Coronary artery (tissue), 2 donors: ENCODE measurements at places on chromosomes 3 and 15.

DNA sequence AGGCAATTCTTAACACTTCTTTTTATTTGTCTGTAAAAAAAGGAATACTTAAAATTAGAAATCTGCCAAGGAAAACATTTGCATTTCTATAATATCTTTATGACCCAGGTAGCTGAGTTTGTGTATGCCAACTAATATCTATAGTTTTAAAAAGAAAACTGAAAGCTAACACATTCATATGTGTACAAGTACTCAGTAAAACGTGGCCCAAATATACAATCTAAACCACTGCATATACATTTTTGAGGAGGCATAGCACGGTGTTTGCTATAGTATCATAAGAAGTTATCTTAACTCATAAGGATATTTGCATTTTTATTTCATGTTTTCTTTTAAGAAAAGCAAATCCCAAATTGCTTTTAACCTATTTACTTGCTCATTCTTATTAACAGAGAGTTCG is 172.7 kb downstream of the ZBTB20 start:
- no peak for DNase-seq

DNA sequence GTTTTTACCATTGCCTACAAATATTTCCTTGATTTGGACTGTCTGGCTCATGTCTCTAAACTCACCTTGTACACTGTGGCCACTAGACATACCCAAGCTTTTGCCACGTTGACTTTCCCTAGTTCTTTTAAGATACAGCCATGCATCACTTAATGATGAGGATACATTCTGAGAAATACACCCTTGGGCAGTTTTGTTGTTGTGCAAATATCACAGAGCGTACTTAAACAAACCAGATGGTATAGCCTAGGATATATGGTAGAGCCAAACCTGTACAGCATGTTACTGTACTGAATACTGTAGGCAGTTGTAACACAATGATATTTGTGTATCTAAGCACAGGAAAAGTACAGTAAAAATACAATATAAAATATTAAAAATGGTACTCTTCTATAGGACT is 5.5 kb downstream of the ARHGEF26 start:
- no peak for DNase-seq

DNA sequence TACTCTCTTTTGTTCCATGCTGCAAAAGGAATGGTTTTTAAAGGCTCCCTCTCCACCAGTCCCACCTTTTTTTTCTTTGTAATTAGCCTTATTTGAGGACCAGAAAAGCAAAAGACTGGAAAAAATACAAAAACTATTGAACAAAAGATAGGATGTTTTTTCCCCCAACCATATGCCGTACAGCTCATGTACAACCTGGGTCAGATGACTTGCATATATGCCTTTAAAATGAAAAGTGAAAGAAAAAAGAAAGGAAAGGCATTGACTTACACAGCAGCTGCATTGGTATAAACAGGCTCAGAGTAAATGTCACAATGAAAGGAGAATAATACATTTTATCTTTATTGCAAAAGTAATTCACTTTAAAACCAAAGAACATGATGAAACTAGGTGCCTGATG is 69.5 kb upstream of the CMC1 start:
- DNase-seq, result no peak

DNA sequence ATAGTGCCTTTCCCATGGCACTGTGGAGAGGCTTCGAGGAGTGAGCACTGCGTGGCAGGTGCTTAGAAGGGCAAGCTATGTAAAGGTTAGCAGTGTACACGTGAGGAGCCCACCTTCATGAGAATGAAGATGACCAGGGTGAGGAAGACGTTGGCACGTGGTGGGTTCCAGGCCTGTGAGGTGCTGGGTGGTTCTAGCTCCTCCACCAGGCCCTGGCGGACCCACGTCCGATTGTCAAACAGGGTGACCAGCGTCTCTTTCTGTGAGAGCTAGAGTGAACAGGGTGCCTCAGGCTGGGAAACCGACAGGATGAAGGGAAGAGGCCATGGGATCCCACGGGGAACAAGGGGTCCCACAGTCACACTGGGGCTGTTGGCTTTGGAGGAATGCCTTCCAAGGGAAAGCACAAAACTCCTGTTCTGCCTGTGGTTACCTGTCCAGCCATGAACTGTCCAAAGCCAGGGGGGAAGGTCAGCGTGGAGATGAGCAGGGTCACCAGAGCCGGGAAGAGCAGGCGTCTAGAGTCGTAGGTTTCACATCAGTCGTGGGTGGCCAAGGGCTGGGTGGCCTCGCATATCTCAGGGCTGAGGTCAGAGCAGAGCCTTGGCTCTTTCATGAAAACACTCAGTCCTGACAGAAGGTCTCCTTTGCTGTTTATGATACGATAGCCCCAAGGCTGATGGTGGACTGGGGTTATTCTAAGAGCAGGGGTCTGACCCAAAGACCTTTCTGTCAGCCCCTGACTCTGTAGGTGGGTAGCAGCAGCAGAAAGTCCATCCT is 6.0 kb downstream of the CLCN2 start:
- no peak for DNase-seq

GRCh38 chr15:67765701-67766100 is 59.6 kb upstream of the SKOR1 start:
- no peak for DNase-seq

- no peak for DNase-seq
Observed at GRCh38 chr3:2873986-2874385, 236.2 kb downstream of the IL5RA start.

- no peak for DNase-seq
Observed at GRCh38 chr3:46965151-46965550, 11.4 kb downstream of the CCDC12 start.

GRCh38 chr3:117873249-117873600 is 1161.4 kb downstream of the IGSF11 start:
- no peak for DNase-seq

DNA sequence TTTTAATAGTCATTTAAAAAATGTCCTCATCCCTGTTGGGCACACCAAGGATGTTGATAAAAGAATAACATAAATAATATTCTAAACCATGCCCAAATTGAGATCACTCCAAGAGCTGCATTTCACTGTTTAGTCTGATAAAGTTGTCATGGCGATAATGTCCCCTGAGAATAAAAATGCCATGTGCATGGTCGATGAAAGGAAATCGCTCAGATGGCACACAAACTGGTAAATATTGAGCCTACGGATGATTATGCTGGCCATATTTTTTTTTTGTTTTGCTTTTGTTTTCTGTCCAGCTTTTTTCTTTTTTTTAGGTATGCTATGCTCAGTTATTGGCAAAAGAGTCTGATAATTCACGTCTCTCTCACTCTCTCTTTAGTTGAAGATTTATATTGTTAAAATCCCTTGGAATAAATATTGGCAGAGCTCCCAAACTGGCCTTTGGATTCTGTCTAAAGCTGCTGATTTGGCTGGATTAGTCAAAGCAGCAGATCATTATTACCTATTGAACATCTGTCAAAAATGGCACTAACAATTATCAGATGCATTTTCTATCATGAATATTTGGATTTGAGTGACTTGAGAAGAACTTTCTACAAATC is 643.8 kb downstream of the SQOR start:
- DNase-seq, result no peak

DNA sequence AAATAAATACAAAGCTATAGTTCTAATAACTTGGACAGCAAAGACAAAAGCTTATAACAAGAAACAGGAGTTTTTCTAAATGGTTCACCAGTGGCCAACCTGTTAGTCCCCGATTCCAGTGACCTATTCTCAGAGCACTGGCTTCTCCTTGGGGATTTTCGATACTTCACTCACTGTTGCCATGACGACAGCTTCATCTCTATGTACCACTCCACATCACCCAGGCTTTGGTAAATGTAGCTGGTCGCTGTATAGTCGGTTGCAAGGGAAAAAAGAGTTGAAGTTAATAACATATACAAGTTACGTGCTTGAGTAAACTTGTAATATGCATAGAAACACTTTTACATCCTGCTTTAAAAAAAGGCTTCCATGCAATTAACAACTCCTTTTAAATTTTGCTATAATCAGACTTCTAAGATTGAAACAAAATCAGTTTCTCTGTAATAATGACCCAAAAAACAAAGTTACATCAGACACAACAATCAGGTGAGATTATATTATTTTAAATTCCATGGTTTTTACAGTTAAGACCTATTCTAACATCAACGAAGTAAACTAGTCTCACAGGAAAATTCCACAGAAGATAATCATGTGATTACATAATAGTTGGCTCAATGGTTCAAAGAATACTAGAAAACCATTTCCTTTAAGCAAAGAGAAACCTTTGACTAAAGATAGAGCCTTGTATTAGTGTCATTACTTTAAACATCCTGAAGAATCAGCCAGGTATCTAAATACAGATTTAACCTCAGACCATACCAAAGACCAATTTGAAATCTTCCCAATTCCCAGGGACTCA is 2.9 kb downstream of the CCNL1 start:
- DNase-seq, result no peak

DNA sequence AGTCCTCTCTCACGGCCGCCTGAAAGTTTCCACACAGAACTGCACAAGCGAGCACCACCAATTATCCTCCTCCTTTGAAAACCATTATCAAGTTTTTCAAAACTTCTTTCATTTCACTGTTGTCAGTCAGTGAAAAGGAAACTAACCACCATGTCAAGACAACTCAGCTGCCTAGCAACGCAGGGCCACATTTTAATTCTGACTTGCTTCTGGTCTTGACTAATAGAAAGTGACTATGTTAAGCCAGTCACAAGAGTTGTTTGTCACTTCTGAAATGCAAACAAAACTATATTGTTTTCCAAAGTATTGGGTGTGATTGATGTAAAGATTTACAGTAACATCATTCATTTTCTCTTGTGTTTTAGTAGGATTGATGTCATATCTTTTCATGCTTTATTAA is 612.8 kb upstream of the AGTR1 start:
- DNase-seq, result no peak

GRCh38 chr15:41966414-41966812 is 5.9 kb downstream of the EHD4 start:
- DNase-seq, result no peak

DNA sequence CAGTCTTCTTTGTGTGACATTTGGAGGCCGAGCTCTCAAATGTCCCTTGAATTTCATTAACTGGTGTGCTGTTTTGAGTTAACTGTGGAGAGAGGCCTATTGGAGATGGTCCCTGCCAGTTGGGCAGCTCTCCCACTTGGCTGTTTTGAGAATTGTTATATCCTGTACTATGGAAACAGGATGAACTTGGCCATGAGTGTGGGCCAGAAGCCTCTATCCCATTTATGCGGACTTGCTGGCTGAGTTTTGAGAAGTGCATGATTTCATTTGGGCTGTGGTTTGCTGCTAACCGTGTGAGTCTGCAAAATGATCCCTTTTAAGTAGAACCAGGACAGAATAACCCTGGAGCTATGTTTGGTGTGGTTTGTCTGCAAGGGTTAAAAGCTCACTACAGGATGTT is 366.0 kb downstream of the PTPRG start:
- DNase-seq, result peak; percentile 77

DNA sequence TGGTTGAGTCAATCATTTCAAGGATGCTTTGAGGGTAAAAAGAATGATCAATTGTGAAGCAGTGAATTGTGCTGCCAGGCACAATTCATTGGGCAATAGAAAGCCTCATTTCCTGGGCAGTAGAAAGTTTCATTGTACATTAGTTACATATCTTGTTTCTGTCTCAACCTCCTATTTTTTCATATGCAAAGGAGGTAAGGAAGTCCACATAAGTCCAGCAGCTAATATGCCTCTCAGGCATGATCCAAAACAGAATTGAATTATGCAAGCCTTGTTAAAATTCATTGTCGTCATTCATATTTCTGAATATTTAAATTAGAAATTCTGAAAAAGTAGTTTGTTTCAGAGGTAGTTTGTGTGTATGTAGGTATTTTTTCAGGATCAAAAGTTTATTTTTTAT is 65.8 kb downstream of the TFRC start:
- DNase-seq, result no peak

- DNase-seq, result no peak
Observed at GRCh38 chr15:72800833-72801481, 17.4 kb upstream of the ADPGK start.

- no peak for DNase-seq
Observed at GRCh38 chr3:25542492-25543039, 114.5 kb downstream of the RARB start.

GRCh38 chr3:134939978-134940377 is 144.9 kb downstream of the EPHB1 start:
- no peak for DNase-seq

- DNase-seq, result no peak
Observed at GRCh38 chr3:58537412-58538301, 667 bp upstream of the ACOX2 start.

DNA sequence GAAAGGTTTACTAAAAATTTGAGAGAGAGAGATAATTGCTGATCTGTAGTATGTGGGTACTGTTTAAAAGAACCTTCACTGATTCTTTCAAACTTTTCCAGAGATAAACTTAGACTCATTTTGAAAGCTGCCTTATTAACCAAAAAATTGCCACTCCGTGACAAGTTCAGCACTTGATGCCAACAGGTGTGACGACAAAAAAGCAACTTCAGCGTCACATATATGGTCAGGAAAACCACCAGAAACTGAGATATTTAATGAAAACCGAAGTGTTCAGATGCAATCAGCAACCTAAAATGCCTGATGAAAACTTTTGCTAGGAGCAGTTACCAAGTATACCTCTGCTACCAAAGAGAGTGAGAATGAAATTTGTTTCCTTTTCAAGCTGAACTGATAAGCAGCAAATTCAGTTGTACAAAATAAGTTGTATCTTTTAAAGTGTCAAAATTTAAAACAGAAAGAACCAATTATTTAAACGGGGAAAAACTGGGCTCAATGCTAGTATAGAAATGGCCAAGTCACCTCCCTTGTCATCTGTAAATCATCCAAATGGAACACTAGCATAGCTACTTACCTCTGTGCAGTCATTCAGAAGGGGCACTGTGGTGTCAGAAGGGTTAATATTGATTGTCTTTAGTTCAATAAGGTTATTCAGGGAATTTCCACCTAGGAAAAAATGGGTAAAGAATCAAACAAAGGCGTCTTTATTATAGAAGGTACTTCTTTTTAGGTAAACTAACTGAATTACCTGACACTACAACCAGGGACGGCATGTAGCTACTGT is 91.5 kb upstream of the OCA2 start:
- no peak for DNase-seq

- no peak for DNase-seq
Observed at GRCh38 chr3:16319307-16319706, 54.3 kb downstream of the OXNAD1 start.

DNA sequence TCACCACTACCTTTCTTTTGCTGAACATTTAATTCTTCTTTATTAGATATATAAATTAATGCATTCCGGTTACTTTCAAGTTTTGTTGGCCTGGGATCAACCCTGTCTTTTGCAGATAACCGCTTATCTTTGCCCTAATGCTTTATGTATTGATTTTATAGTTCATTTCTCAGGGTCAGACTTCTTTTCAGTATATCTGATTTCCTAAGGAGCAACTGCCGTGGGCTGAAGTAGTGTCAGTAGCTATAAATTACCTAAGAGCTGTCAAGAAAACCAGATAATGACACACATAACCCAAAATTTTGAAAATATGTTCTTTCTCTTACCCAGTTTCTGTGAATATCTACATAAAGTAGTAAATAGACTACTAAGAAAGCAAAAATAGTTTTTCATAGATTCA is 38.0 kb downstream of the COL6A5 start:
- no peak for DNase-seq

DNA sequence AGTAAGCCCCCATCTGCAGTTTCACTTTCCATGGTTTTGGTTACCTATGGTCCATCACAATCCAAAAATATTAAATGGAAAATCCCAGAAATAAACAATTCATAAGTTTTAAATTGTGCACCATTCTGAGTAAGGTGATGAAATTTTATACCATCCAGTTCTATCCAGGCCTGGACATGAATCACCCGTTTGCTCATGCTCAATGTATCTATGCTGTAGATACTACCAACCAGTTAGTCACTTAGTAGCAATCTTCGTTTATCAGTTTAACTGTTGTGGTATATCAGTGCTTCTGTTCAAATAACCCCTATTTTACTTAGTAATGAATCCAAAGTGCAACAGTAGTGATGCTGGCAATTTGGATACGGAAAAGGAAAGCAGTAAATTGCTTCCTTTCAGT is 381.9 kb upstream of the AGTR1 start:
- no peak for DNase-seq
